Endothelial cell (in vitro differentiated cells): ENCODE measurements at places on chromosomes 3 and 15.

DNA sequence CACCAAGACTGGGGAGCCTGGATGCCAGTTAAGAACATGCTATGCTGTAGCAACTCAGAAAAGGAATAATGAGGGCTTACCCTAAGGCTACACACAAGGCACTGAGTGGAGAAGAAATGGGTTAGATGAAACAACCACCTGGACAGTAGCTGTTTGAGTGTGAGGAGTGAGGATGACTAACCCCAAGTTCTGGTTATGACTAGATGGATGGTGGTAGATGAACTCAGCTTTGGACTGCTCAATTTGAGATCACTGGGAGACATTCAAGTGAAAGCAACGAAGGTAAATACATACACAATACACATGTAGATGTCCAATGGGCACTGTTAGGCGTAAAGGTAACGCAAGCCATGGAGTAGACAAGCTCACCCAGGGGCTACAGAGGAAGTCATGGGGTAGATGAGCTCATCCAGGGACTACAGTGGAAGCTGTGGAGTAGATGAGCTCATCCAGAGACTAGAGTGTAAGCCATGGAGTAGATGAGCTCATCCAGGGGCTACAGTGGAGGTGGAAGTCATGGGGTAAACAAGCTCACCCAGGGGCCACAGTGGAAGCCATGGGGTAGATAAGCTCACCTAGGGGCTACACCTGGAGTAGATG lies 98.3 kb downstream of the ANO10 start:
- no peak for DNase-seq

GRCh38 chr3:119628390-119628789 lies 30.7 kb downstream of the PLA1A start:
- no peak for DNase-seq

DNA sequence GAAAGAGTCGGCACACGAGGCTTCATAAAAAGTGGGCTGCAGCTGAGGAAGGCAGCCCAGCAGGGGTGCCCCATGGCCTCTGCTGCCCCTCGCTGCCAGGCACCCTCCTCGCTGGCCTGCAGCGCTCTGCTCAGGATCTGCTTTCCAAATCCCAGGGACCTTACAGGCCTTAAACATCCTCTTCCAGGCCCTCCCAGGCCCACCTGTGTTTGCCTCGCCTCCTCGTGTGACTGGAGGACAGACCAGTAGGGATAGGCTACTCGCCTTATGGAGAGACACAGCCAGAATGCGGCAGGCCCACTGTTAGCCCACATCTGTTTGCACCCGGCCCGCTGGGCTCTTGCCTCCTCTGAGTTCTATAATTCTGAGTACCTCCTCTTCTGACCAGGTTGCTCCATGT lies 124.5 kb upstream of the PLXNA1 start:
- DNase-seq, result no peak

- no peak for DNase-seq
Measured at GRCh38 chr15:77582763-77583162, 49.9 kb downstream of the LINGO1 start.

DNA sequence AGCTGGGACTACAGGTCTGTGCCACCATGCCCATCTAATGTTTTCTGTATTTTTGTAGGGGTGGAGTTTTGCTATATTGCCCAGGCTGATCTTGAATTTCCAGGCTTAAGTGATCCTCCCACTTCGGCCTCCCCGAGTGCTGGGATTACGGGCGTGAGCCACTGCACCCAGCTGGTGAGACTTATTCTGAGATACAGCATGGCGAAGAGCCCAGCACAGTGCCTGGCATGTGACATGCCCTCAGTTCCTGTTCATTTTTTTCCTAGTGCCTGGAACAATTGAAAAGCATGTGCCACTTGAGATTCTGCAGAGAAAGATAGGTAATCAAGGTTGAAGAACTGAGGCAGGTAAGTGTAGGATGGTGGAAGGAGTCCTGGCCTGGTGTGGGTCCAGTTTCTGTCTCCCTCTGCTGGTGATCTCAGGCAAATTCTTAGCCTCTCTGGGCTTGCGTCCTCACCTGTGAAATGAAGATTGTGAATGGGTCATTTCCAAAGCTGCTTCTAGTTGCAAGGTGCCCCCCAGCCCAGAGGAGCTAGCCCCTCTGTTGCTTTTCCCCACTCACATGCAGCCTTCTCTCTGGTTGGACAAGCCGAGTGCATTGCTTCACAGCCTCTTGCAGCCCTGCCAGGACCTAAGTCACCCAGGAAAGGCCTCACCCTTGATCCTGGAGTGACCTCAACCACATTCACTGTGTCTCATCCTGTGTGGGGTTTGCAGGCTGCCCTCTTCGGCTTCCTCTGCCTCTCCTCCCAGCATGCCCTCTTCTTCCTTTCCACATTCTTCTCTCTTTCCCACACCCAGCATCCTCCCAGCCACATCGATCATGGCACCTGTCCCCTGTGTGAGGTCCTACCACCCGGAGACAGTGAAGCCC lies 4.3 kb upstream of the RHCG start:
- no peak for DNase-seq

DNA sequence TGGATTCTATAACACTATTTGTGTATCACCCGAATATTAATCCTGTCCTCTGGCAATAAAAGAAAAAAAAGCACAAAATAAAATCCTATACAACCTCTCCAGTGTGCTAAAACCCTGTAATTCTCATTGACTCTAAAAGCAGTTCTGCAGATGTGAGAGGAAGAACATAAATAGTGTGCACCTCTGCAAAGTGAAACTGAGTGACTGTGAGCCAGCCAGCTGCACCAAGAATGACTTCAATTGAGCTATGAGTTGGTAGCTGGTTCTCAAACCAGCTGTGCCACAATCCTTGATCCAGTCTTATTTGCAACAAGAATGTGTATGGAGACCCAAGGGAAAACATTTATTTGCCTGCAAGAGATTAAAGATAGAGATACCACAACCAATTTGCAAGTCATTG lies 31.2 kb upstream of the COL8A1 start:
- no peak for DNase-seq

DNA sequence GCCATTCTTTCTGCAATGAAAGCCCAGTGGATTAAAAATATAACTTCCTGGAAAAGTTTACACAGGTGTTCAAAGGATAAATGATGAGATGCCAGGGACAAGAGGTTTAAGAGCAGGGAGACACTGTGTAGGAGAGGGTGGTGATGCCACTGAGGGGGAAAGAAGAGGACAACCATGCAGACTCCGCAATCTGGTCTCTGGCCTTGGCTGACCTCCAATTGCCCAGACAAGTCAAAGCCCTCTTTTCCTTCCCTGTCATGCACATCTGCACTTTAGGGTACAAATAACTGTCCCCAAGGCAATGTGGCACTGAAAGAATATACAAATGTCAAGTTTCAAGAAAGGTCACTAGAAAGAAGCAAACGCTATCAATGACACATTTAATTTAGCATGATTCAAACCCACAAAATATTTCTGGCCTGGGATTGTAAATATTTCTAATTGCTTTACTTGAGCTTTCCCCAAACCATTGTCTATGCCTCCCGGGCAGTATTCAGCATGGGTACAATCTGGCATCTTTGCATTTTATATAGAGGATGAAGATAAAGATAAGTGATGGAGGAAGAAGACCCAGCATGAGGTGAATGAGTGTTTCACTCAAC lies 319.4 kb downstream of the PLCL2 start:
- DNase-seq, result no peak

GRCh38 chr3:81048058-81048665 lies 713.3 kb downstream of the GBE1 start:
- DNase-seq, result no peak

DNA sequence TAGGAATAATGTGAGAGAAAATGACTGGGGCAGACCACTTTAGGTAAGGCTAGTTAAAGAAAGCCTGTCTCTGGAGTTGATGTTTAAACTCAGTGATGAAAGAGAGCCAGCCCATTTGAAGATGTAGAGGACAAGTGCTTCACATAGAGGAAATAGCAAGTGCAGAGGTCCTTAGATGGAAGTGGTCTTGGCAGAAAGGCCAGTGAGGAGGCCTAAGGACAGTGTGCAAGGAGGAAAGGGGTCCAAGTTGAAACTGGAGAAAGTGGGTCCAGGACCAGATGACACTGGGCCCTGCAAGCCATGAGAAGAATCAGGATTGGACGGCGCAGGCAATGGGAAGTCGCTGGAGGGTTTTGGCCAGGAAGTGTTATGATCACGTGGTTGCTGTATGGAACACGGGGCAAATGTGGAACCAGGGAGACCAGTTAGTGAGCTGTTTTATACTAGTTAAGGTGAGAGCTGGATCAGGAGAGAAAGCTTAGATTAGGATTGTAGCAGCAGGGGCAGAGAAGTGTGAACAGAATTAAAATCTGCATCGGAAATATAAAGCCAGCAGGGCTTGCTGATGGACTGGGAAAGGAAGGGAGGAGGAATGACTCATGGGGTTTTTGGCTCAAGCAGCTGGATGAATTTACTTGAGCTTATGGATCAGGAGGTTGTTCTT lies 48.0 kb upstream of the SCAANT1 start:
- DNase-seq, result no peak

GRCh38 chr3:196292286-196292923 lies 4.9 kb upstream of the PCYT1A start:
- no peak for DNase-seq

DNA sequence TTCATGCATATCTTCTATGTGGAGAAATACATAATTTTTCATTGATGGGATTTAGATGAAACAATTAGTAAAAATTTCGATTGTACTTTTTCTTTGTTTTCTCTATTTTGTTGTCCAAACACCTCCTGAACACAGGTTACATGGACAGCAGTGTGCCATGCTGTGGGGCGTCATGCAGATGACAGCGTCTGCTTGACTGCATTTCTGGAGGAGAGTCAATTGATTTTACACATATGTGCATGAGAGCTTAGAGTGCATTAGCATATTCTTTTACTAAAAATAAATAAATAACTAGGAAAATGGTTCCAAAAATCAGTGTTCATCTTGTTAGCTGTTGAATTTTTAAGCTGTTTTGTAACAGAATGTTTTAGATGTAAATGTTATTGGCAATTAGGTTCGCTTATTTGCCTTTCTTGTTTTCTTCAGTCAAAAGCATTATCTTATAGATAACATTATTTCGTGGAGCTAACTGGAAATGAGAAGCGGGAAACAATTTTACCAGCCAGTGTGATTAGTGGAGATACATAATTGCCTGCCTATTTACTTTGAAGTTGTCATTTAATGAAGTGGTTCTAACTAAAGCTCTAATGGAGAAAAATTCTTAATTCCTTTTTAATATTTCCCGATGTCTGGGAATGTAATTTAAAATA lies 82.7 kb upstream of the VGLL3 start:
- no peak for DNase-seq

DNA sequence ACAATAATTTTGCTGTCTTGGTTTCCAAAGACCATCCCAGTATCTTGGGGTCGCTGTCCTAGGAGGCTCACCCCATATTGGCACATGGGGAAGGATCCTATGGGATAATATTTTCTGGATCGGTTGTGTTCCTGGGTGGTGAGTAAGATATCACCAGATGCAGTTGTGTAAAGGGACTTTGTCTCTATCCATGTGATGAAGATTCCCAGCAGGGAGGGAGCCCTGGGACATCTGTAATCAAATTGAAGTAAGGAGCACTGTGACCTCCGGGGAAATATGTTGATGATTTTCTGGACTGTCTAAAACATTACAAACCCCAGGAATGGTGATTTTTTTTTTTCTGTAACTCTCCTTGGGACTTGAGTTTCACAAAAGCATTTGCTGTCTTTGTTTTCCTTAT lies 36.2 kb upstream of the LRTM1 start:
- DNase-seq, result no peak

- peak; percentile 8 for DNase-seq
Measured at GRCh38 chr3:30319713-30320112, 286.7 kb upstream of the TGFBR2 start.

DNA sequence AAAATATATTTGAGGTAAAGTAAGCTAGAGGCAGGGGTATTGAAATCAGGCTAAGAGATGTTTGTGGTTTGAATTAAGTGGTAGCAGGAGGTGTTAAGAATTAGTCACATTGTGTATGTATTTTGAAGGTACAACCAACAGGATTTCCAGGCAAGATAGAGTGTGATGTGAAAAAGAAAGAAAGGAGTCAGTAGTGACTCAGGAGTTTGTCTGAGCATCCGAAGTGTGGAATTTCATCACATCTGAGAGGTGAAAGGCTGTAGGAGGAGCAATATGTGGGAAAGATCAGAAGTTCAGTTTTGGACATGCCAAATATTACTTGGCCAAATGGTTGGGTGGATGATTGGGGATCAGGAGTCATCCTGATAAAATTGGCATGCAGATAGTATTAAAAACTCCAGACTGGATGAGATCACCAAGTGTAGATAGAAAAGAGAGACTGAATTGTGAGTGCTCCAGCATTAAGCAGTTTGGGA lies 32.1 kb upstream of the EBLN2 start:
- DNase-seq, result no peak

- DNase-seq, result no peak
Measured at GRCh38 chr3:169940470-169941181, 26.0 kb upstream of the SEC62 start.

- DNase-seq, result peak; percentile 30
Measured at GRCh38 chr3:43879166-43879565, 188.4 kb downstream of the ABHD5 start.

- DNase-seq, result no peak
Measured at GRCh38 chr3:62046326-62046725, 327.0 kb downstream of the FEZF2 start.

- no peak for DNase-seq
Measured at GRCh38 chr3:146227486-146227885, 23.4 kb downstream of the PLSCR4 start.

GRCh38 chr15:42119446-42119760 lies 25.0 kb upstream of the PLA2G4D start:
- no peak for DNase-seq

DNA sequence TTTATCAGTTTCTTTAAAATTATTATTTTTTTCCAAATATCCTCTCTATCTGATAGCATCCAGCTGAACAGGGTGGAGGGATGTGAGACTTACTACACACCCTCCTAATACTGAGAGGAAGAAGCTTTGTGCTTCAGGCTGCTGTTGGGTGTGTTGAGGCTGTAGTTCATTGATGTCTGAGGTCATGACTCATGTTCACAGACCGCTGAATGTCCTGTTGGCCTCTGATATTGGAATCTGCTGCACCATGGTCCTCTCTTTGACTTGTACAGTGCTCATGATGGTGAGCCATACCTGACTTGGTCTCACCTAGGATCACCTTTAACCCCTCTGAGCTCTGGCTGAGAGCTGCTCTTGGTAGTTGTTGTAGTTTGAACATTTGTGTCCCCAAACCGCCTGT lies 302.9 kb downstream of the SATB1 start:
- no peak for DNase-seq

DNA sequence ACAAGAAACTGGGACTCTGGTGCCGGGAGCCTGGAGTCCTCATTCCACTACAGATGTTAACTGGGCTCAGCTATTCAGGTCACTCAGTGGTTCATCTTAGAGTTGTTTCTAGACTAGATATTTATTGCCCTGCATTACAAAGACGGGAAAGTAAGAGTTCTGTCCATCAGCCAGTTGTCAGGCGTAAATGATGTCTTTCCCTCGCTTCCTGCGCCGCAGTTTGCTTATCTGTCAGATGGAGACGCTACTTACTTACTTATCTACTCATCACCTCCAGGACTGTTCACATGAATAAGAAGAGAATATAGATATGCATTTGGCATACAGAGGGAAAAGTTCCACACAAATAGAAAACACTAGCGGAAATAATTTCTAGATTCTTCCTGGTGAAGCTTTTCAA lies 47.8 kb upstream of the CGNL1 start:
- no peak for DNase-seq

- no peak for DNase-seq
Measured at GRCh38 chr3:195113048-195113447, 157.9 kb downstream of the XXYLT1 start.

GRCh38 chr3:112982710-112983109 lies 7.8 kb upstream of the CD200R1 start:
- no peak for DNase-seq
